ENCODE measurements at places on chromosomes 5 and 9. TPM values are rescaled to one million over a fixed set of nuclear protein-coding genes. Genes with fewer than 3 reads are reported as not detected.

The ANKRD33B gene
- 4.2 TPM for total RNA-seq

The C5orf63 gene
- total RNA-seq, result 7.0 TPM

The RPL37 gene
- total RNA-seq, result 1,054 TPM

The SLC6A7 gene
- 0.62 TPM for total RNA-seq

The PANK3 gene
- 293 TPM for total RNA-seq

The S100Z gene
- total RNA-seq, result 0.47 TPM

The UBE2B gene
- 83.4 TPM for total RNA-seq

The FBP2 gene
- not detected for total RNA-seq

The FLT4 gene
- 2.3 TPM for total RNA-seq

Measured in occipital lobe (tissue), 3 donors.